ENCODE measurements at places on chromosomes 12 and 14.

GRCh38 chr14:91317381-91318308, 73.1 kb upstream of the GPR68 start:
- no peak for DNase-seq

- DNase-seq, result no peak
These were observed 46.5 kb upstream of the CCND2 start for GRCh38 chr12:4227046-4227445.

DNA sequence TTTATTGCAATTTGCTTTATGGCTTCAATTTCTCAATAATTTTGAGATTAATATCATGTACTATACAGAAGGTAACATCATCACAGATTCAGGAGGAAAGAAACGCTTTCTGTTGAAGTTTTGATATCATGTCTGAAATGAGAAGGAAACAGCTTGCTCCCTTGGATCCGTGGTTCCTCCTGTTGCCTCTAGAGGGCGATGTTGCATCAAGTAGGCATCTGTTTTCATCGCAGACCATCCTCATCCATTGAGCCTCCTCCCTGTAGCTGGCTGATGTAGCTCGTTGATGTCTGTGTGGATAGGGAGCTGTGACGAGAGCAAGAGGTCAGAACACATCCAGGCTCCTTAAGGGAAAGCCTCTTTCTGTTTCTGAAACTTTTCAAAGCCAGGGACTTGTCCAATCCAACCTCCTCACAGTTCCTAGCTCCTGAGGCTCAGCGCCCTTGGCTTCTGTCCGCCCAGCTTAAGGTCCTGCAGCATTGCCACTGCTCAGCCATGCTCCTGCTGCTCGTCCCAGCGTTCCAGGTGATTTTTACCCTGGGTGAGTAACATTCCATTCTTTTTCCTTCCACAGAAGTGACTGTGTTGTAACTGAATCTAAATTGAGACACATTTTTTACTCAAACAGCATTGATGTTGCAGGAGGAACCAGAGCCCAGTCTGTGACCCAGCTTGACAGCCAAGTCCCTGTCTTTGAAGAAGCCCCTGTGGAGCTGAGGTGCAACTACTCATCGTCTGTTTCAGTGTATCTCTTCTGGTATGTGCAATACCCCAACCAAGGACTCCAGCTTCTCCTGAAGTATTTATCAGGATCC, 304.8 kb upstream of the OR4E1 start:
- peak; percentile 67 for DNase-seq

- DNase-seq, result no peak
These were observed 74.8 kb downstream of the HECTD4 start for GRCh38 chr12:112307317-112308011.

GRCh38 chr12:131250028-131250950, 296.6 kb downstream of the ADGRD1 start:
- DNase-seq, result no peak

- no peak for DNase-seq
These were observed 43.0 kb upstream of the FUT8 start for GRCh38 chr14:65369560-65369959.

DNA sequence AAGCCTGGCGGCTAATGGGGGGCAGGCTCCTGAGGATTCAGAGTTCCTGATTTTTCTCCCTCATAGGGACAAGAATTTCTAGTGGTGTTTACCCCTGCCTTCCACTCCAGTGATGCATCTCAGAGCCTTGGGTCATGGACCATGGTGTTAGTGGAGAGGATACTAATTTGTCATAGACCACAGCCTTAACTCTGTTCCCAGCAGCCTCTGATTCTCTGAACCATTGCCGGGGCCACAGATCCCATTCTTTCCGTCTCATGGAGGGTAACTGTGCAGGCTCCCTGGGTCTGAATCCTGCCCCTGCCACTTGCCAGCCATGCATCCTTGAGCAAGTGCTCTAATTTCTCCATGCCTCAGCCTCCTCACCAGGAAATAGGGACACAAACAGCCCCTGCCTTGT, 55.1 kb downstream of the RPH3A start:
- no peak for DNase-seq

GRCh38 chr14:46653031-46653755, 1.6 kb upstream of the RPL10L start:
- DNase-seq, result no peak

GRCh38 chr12:6788972-6789924, at the start of gene CD4:
Gene CD4, plus strand, starts transcription at chr12:6789528. Its CDS starts 10,611 bp downstream, at chr12:6800139.
- no peak for DNase-seq

DNA sequence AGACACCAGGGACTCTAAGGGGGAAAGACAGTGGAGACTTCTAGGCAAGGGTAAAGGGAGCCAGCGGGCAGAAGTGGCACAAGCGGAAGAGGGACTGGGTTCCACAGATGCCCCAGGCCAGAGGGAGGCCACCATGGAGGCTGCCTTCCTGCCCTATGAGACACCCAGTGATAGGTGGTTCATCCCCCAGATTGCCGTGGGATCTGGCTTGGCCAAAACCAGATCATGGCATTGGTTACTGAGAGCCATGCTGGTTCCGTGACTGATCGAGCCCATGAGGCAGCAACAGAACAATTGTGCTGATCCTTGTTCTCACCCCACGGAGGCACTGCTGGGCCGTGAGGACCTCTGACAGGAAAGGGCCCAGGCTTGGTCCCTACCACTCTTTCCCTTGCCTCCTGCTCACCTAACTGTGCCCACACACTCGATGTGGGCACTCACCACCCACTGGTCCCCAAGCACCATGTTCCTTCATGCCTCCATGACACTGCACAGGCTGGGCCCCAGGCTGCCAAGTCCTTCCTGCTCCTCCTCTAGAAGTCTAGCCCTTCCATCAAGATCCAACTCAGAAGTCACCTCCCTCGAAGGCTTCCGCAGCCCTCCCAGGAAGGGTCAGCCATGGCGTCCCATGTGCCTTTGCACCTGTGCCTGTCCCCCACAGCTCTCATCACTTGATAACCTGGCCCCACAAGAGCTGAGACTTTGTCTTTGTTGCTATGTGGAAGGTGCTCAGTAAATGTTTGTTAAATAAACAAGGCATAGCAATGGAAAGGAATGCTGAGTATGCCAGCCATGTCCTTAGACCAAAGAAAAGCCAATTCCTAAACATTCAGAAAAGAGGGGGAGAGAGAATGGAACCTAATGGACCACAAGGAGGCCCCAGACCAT, 7.3 kb downstream of the KRT79 start:
- DNase-seq, result no peak

- peak; percentile 48 for DNase-seq
These were observed 637 bp upstream of the FOXG1 start for GRCh38 chr14:28765831-28766468.

DNA sequence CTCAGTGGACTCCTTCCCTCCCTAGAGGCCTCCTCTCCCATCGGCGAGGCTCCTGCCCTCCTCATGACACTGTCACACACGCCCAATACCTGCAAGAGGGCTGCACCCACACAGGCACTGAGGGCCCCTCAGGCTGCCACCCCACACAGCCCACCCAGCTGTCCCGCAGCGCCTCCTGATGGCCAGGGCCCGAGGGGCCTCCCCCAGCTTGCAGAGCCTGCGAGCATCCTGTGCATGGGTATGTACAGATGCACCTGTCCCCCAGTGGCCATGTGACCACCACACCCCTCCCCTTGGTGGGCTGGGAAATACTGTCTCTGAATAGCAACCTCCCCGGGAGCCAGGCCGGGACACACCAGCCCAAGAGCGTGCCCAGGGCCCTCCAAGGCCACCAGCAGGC, 19.0 kb upstream of the NUDT14 start:
- peak; percentile 42 for DNase-seq
